Caudate nucleus (tissue), 63 donors: ENCODE measurements at places on chromosomes 1 and 21.

DNA sequence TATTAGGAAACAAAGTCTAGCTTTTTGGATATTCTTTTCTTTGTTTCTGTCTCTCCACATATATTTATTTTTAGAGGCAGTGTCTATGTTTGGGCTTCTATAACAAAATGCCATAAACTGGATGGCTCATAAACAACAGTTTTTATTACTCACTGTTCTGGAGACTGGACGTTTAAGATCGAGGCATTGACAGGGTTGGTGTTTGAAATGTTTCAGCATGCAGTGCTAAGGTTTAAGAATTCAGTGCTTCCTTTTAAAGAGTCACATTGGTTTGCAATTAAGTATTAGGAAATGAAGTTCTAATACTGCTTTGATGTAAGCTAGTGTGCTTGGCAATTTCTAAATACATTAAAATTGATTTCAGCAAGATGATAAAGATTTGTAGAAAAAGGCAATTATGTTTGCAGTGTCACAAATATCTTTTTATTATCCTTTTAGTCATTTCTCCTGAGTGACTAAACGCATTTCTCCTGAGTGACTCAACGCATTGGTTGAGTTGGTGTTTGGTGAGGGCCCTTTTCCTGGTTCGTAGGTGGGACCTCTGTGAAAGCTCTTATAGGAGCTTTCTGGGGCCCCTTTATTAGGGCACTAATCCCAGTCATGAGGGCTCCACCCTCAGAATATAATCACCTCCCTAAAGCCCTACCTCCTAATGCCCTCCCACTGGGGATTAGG is 317.0 kb downstream of the USP25 start:
- no peak for DNase-seq

DNA sequence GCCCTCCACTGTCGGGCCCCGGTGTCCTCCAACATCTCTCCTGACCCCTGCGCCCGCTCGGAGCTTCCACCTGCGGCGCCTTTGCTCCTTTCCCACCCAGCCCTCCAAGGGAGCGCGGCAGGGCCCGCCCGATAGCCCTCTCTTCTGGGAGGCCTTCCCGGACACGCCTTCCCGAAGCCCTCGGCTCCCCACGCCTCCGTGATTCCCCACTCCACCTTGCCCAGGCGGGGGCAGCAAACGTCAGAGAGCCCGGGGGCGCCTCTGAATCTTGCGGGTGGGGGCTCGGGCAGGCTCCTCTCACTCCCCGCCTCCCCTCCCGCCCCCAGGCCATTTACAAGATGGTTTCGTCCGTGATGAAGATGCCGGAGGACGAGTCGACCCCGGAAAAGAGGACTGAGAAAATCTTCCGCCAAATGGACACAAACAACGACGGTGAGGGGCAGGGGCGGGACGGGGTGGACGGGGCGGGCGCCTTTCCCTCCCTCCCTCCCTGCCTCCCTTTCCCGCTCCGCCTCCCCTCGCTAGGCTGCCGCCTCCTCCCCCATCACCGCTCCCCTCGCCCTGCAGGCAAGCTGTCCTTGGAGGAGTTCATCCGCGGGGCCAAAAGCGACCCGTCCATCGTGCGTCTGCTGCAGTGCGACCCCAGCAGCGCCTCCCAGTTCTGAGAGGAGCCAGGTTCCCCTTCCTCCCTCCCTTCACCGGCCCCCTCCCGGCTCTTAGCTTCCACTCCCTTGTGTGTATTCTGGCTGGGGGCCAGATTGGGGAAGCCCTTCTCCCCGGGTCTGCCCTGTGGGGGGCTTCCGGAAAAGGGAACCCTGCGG is 7.1 kb downstream of the HPCA start:
- no peak for DNase-seq

- DNase-seq: no peak
Observed at GRCh38 chr1:3135744-3136455, 66.9 kb downstream of the PRDM16 start.

- no peak for DNase-seq
Observed at GRCh38 chr1:106700211-106700610, 356.3 kb upstream of the PRMT6 start.

DNA sequence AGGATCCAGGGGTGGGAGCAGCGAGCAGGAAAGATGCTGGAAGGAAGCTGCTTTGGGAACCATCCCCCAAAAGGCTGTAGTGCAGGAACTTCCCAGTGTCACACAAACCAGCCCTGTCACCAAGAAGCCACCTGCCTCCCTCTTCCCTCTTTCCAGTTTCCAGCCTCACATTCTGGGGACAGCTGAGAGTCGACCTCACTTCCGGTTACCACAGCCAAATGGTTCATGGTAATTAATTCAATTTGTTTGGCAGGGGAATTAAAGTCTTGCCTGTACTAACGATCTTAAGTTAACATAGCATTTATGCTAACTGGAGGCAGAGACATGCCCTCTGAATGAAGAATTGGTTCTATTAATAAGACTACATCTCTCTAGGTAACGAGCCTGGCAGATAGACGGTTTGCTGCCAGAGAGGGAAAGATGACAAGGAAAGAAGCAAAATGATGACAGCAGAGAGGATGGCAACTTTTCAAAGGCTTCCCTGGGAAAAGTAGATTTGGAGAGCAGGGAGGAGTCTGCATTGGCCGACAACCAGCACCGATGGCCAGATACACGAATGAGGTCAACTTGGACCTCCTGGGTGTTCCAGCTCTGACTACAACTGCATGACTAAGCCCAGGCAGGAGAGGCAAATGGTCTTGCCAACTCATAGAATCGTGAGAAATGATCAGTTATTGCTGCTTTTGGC is 64.1 kb downstream of the TMCO4 start:
- no peak for DNase-seq

DNA sequence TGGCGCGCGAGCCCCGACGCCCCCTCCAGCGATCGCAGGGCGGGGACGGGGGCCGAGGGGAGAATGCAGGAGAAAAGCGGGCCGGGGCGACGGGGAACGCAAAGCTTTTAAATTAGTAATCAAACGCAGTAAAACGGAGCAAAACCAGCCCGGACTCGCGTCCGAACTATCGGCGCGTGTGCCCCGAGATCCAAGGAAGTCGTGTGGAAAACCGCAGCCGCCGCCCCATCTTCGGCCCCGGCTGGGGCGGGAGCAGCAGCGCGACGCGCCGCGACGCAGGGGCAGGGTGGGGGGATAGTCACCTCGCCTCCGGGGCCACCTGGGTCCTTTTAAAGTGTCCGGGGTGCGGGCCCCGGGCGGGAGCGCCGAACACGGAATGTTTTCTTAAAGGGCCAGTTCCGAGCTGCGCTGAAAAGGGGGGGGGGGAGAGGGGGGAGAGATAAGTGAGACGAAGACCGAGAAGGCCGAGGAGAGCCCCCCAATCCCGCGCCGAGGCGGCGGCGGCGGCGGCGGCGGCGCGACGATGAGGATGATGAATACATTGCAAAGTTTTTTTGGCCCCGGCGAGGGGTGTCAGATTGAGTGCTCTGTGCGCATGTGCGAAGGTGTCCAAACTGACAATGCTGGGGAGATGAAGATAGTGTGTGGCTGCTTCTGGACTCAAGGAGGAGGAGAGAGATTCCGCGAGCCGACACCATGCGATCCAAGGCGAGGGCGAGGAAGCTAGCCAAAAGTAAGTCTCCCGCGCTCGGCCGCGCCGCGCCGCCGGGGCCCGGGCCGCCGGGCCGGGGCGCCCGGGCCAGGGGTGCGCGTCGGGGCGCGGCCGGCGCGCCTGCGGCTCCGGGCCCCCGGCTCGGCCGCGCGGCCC is at the start of gene PRDM16:
PRDM16 (plus strand) TSS at position 640 of the 868 bp plus-strand sequence; CDS start at position 697, 57 bp downstream.
- no peak for DNase-seq
